AG10803 (cell line): ENCODE measurements at places on chromosomes 5 and 9.
A peak's percentile ranks its signal among the peaks of the same experiment; 100 is the strongest.

GRCh38 chr9:99140685-99141314 lies 35.9 kb downstream of the TGFBR1 start:
- DNase-seq, result peak; percentile 68

DNA sequence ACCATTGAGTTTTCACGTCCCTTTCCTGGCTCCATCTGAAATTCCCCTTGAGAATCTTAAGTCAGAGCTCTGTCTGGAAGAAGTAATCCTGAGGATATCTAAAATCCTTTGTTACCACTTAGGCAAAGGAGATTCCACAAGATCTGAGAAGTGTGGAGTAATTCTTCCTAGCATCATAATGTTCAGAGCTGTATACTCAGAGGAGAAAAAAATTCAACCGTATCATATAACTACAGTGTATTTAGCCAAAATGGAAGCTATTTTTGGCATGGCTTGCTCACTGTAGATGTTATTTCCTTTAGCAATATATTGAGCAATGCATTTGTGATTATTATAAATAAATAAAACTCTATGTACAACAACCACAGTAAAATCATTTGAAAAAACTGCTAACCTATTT lies 1858.4 kb downstream of the EFNA5 start:
- DNase-seq, result no peak

DNA sequence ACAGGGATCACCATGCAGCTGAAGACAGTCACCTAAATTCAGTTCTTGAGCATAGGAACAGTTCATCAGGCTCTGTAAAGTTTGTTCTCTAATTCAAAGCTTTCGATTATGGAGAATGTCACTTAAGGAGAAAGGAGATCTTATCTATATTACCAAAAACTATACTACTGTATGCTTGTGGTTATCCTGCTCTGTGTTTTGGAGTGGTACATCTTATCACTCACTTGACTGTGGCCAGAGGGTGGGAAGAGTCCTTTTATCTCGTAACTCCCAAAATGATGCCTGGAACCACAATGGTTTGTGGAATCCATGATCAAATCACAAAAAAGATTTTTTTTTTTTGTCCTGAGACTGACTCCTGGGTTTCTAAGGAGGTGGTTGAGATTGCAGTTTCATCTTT lies 230.7 kb downstream of the COMMD10 start:
- no peak for DNase-seq

- no peak for DNase-seq
These were observed 43.3 kb downstream of the ANKRD33B start for GRCh38 chr5:10607023-10607665.

GRCh38 chr9:98142182-98142907 lies 23.3 kb upstream of the TRIM14 start:
- peak; percentile 6 for DNase-seq

DNA sequence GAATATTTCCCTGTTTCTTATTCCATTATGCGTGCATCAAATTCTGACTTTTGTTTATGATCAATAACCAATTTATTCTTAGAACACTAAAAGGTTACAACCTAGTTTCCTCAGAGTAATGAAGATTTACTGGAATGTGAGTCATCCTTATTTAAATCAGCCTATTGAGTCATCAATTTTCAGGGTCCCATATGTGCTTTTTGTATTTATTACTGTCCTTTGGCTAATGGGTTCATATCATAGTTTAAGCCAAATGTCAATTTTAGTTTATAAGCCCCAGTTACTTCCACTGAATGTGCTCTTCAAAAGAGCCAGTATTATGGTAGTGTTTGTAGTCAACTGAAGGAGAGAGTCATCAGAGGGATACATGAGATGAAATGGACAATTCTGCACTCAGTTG lies 359.2 kb downstream of the PRR16 start:
- no peak for DNase-seq

DNA sequence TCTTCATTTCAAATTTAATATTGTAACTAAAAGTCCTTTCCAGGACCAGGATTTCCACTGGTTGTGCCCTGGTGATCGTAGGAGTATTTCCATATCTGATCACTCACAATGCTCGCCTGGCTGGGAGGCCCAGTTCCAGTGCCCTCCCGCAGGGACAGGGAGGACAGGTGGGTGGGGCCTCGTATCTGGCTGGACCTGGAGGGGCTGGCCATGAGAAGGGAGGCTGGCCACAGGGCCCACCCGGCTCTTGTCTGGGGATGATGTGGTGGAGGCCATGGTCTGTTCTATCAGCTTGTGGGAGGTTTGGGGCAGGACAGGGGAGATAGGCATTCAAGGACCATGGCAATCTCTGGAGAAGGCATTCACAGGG lies 286.4 kb downstream of the GADD45G start:
- DNase-seq, result no peak

GRCh38 chr5:132370971-132371602 lies 1.6 kb downstream of the SLC22A5 start:
- no peak for DNase-seq

- no peak for DNase-seq
These were observed 58.3 kb upstream of the NOTCH1 start for GRCh38 chr9:136603901-136604814.

DNA sequence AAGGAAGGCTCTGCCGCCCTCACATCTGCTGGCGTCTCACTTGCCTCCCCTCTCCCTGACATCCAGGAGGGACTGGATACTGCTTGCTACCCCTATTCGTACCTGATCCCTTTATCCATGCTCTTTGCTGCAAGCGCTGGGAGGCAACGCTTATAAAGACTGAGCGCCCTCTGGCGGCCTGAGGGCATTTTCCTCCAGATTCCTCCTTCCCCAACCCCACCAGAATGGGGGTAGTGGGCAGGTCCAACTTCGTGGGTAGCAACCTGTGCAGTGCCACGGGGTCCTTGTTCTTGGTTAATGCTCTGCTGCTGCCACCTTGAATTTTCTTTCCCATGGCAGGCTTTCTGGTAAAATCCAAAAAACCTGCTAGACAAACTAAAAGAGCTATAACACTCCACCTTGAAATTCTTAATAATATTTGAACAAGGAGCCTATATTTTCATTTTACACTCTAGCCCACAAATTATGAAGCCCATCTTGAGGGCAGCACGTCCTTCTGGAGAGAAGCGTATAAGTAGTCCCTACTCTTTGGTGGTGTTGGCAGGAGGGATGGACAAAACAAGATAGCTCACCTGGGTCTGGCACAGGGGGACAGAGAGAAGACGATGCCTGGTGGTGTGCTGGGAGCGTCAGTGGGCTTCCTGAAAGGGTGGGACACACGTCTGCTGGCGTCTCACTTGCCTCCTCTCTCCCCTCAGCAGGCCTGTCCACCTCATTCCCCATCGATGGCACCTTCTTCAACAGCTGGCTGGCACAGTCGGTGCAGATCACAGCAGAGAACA lies 52.5 kb downstream of the JADE2 start:
- peak; percentile 72 for DNase-seq

DNA sequence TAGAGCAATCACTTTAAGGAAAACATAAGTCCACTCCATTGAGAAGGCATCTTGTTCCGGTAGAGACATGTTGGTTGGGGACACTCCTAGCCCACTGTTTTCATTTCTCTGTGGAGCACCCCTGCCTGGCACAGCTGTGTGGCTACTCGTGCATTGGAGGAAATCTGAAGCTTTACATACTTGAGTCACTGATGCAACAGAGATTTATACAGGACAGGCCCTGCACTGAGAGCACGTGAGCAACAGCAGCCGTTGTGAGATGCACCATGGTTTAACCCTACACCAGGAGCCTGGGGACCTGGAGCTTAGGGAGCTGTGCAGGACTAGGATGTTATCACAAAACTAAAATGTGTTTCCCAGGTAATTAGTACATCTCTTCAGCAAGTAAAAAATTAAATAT lies 230.7 kb upstream of the IRX1 start:
- DNase-seq, result no peak

- no peak for DNase-seq
These were observed 1968.2 kb upstream of the NUDT12 start for GRCh38 chr5:105530716-105531261.

GRCh38 chr5:101689306-101689705 lies 606.8 kb downstream of the SLCO4C1 start:
- DNase-seq, result no peak

- peak; percentile 40 for DNase-seq
These were observed 125.6 kb upstream of the TARS1 start for GRCh38 chr5:33315189-33315588.

- no peak for DNase-seq
These were observed 1.0 kb upstream of the DAB2IP start for GRCh38 chr9:121650217-121651007.

DNA sequence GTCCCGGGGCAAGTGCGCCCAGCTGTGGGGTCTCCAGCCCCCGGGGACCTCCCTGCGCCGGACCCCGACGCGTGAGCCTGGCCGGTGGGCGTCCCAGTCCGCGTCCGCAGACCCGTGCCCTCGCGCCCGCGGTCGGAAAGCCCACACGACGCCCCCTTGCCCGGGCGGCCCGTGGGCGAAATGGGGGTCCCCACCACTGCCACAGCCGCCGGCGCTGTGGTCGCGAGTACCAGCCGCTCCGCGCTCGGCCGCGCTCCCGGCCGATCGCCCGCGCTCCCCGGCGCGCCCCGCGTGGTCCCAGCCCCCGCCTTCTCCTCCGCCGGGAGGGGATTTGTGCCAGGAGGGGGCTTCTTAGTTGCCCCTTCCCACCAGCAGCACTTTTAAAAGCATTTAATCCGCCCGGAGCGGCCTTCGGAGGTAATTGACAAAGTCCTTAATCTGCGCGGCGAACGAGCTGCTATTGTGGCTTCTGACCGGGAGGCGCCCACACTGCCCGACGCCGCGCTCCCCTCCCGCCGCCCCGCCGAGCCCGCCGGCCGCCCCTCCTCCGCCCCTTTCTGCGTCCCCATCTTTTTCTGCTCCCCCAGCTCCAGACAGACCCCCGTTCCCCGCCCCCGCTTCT lies 469 bp upstream of the FIBCD1 start:
- DNase-seq, result no peak
